H1 (cell line): ENCODE measurements at places on chromosomes 7 and 10. TPM values are rescaled to one million over a fixed set of nuclear protein-coding genes. Genes with fewer than 3 reads are reported as not detected.

The RGS10 gene
- 12.2 and 13.1 TPM in 2 replicates for total RNA-seq

The ADGRA1 gene
- total RNA-seq = 0.08 and 0.17 TPM in 2 replicates

The WBP1L gene
- 26.2 and 26.6 TPM in 2 replicates for total RNA-seq

The CTAGE8 gene
- not detected in 2 replicates for total RNA-seq

The EGR2 gene
- 2.1 and 3.0 TPM in 2 replicates for total RNA-seq

The MTPN gene
- total RNA-seq = 101 and 107 TPM in 2 replicates

GRCh38 chr10:32408690-32409089, 37.2 kb upstream of the CCDC7 start:
- no peak for DNase-seq

- no peak for DNase-seq
Measured at GRCh38 chr7:4134204-4134603, 547.9 kb upstream of the FOXK1 start.

GRCh38 chr7:44094883-44095592, 9.1 kb upstream of the AEBP1 start:
- DNase-seq = no peak

DNA sequence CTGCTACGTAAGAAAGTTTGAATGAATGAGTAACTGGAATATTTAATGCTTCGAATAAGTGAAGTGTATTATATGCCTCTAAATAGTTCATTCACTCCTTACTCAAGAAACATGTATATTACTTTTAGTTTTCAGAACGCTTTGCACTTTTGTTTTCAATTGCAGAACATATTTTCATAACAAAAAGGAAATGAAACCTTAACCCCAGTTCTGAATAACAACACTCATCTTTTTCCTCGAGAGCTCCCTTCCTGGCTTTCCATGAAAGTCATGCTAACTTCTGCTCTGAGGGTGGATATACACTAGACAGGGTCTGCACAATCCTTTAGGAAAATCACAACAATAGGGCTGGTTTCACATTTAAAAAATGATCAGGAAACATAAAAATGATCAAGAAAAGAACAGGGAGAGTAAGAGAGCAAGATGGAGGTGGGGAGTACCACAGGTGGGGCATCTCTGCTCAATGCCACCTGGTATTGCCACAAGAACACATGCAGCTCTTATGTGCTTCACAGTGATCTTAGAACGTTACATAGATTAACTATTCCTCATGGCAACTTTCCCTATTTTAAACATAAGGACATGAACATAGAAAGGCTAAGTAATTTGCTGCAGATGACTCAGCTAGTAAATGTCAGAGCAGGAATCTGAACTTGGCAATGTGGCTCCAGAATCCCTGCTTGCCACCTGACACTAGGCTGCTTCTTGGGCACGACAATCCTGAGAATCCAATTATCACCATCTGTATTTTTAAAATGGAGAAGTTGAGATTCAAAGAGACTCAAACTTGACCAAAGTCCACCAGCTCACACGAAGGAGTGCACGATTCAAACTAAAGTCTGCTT, 219.5 kb upstream of the AOAH start:
- DNase-seq = no peak

DNA sequence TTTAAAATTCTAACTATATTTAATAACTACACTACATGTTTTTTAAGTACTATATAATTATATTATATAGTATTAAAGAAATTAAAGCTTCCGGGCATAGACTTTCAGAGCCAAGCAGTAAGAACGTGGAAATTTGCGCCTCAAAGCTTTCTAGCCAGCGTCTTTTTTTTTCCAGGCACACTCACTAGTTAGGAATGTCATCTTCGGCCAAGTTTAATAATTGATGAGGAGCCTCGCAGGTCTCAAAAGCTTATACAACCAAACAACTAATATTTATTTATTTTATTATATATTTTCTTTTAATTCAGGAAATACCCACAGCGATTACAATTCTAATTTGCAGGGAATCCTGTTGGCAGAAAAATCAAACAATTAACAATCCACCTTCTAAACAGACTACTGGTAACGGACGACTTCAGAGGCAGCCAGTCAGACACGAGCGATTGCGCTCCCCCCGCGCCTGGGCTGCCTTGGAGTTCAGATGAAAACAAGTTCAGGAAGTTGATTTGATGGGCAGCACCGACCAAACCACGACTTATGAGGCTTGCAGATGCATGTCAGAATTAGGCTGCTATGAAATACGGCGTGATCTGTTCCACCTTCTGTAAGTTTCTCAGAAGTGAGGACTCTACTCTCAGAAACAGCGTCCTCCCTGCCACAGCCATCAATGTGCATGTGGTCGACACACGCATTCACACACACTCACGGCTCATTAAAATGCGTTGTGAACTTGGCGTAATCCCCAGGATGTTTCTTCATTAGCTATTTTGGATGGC, 431.8 kb upstream of the MGMT start:
- DNase-seq = no peak

DNA sequence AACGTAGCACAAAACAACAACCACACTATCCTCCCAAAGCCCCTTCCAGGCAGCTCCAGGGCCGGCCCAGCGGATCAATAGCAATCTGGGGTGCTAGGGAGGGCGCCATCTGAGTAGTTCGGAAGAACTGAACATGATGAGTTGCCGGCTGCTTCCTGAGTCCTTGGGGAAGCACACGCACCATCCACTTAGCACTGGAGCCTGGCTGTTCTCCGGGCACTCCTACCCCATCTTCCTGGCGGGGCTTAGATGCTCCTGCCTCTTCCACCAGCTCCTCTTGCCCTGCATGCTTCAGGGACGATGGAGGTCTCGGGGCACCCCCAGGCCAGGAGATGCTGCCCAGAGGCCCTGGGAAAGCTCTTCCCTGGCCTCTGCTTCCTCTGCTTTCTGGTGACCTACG, at the start of gene KCNK18:
TSS of gene KCNK18 (plus strand) at position 301 of the 400 bp plus-strand sequence. CDS start at position 301, 0 bp downstream.
- no peak for DNase-seq

GRCh38 chr7:75613351-75613750, 121.2 kb downstream of the SPDYE5 start:
- no peak for DNase-seq

DNA sequence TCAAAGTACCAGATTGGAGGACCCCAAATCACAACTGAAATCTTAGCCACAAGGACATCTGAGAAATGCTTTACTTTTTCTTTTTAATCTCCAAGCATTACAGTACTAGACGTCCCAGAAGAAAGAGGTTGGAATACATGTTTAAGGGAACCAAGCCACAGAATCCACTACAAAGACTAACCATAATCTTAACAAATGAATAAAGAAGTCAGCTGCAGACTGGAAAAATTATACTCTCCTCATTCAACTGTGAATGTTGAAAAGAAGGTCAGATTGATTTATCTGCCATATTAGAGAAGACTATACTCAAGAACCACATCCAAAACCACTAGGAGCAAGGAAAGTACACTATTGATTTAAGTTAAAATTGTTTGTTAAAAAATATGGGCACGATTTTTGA, 102.1 kb upstream of the ABCB5 start:
- no peak for DNase-seq

GRCh38 chr10:58756130-58756719, 243.6 kb downstream of the BICC1 start:
- no peak for DNase-seq
